Fibroblast of skin of left quadriceps (primary cell): ENCODE measurements at places on chromosomes 6 and 20.

DNA sequence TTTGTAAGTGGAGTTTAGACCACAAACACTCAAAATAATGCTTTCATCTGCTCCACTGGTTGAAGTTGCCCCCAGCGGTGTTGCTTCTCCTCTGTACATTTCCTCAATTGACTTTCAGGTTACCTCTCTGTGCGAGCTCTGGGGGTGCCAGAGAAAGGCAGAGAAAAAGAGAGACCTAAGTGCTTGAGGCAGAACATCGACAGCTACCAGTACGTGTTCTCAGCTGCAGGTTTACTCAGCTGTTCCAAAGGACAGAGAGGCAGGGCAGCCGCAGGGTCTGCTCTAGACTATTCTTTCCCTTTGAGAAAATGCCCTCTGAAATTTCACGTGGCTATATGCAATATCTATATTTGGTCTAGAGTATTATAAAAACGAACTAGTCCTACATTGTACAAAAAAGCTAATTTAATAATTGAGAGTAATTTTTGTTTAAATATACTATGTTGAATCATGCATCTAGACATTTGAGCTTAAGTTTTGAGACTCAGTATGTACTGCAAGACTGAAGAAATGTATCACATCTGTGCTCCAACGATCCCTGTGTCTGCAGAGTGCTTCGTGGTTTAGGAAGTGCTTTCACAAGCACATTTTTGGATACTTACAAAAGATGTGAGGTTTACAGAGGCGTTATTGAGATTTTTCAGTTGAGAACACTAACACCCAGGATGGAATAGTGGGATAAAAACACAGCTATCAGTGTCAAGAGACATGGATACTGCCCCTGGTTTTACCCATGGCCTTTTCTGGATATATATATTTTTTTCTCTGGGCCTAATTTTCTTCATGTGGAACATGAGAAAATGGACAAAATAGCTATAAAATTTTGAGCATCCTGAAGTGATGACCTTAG, 453.6 kb upstream of the FLRT3 start:
- DNase-seq = peak; percentile 73

DNA sequence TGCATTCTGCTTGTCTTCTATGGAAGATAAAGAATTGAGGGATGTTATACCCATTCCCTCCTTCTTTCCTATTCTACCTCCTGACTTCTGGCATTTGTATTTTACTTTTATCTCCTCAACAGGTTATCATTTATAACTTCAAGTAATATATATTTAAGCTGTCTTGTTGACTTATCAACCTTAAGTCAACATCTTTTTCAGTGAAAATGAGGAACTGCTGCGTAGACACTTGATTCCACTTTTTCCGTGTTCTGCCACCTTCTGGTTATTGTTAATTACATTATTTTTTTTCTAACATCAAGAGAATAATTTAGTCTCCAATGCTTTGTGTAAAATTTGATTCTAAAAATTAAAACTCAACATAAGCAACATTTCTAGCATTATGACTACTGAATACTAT, 107.5 kb downstream of the PRKN start:
- no peak for DNase-seq

GRCh38 chr6:134303891-134304290, 14.0 kb downstream of the SGK1 start:
- no peak for DNase-seq

- DNase-seq = no peak
Observed at GRCh38 chr6:161273274-161273751, 548 bp downstream of the AGPAT4 start.

DNA sequence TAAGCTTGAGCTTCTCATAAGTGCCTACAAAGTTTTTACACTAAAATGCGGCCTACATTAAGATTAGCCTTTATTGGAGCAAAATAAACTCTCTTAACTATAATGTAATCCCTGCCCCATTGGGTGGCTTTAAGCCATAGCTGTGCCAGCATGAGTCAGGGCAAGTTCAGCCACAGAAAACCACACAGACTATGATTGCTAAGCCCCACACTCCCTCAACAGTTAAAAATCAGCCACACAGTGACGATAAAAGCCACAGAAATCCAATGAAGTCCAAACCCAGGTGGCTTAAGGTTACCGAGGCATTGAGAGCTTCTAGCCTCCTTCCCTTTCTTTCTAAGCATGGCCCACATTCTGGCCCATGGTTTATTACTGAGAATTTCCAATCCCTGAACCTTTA, 61.6 kb downstream of the GRM1 start:
- DNase-seq = no peak

DNA sequence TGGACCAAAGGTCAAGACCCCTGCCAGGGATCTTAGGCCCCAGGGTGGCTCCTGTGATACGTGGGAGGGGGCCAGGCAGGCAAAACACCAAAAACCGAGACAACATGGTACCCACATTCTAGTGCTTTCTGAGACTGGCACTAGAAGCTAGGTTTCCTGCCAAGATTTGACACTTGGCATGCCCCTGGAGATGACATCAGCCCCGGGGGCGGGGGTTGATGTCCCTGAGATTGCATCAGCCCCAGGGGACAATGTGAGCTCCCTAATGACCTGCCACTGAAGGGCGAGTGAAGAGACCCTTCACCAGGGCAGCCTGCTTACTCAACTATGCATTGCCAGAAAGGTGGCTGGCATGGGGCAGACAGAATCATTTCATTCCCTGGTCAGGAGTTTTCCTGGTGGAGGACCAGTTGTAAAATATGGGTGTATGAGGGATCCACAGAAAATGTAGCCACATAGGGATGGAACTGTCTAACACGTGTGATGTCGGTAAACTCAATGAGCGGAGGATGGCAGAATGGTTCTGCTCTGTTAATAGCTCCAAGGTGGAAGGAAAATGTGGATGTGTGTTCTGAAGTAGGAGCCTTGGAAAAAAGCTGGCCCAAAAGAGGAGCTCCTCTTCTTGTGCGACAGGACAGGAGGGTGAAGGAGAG, 219.7 kb downstream of the UNC5CL start:
- no peak for DNase-seq

- no peak for DNase-seq
Observed at GRCh38 chr6:42618105-42618504, 54.3 kb downstream of the UBR2 start.

DNA sequence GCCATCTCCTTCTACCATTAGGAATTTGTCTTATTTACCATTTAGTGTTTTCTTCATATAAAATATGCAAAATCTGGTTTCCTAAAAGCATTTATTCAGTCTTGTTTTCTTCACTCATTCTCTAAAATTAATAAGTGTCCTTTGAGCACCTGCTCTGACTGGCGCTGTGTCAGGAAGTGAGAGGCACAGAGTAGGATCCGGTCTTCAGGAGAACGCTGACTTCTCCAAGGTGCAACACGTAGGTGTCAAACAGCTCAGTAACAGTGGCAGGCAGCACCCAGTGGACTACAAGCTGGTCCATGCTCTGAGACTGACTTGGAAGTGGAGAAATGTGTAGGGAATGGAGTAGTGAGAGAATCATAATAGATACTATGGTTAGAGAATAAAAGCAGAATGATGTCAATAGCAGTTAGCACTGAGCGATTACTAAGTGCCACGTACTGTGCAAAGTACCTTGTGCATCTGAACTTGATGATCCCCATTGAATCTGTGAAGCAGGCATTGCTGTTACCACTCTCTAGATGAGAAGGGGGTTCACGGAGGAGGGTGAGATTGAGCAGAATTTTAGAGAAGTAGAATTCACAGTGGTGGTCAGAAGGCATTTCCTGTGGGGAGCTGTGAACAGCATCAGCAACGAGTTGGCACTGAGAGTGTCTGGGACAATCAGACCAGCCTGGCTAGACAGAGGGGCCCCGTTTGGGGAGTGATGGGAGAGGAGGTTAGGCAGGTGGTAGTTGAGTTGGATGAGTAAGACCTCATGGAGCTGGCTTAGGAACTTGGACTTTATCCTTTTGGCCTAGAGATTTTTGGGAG, 569.8 kb downstream of the QKI start:
- DNase-seq = no peak

GRCh38 chr6:33075568-33076405, at the start of gene HLA-DPB1:
Gene HLA-DPB1, plus strand, starts transcription at chr6:33075990. Its CDS starts 52 bp downstream, at chr6:33076042.
- DNase-seq = no peak

DNA sequence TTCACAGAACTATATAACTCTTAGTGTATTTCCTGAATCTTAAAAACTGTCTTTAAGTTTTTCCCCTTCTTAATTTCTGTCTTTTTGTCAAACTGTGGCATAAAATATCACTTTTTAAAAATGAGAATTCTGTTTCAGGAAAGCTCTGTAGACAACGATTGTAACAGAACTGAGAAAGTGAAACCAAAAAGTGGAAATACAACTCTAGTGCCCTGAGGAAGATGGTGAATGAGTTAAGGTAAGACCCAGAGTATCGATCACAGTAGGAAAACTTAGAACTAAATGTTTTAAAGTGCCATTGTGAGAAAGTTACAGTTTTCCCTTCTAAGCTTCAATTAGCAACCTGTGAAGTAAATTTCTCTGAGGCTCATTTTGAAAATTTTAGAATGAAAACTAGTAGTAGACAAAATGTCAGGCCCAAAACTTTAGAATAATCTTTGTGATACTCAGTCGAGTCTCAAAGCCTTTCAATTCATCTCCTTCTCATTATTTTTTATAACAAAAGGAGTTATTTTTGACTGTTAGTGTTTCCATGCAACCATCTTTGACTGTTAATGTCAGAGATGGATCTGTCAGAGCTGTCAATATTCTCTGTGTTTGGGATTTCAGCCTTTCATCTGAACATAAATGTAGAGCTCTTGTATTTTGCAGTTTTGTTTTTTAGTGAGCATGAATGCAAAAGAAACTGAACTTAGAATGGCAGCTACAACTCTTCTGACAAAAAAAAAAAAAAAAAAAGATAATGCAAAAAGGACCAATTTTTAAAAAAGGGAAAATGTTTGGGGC, 19.0 kb upstream of the TRDN start:
- DNase-seq = no peak

DNA sequence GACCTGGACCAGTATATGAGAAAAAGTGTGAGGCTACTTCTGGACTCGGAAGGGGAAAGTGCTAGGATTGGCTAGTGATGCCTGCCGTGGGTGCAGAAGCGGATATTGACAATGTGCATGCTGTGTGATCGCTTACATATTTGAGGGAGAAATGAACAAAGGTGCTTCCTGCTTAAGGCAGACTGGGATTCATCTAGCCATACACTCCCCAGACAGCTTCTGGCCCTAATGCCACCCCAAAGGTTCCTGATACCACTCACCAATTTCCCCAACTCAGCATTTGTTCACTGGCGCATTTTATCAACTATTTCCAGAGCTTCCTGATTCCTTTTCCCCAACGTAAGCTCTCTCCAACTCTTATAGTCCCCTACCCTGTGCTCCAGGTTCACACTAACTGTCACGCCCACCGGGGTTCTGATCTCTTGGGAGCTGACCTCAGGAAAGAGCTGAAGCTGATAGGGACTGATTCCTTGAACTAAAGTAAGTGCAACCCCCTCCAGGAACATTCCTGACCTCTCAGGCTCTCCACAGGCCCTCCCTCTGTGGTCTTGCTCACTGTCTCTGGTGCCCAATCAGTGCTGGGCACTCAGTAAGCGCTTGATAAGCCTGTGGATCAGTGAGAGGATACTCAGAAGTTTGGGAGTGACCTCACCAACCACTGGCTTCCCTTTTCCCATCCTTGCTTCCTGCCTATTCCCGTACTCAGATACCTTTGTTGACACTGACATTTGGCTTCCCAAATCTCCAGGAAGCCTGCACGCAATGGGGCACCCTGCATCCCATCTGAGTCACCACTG, 73.3 kb downstream of the MRPL14 start:
- peak; percentile 80 for DNase-seq

DNA sequence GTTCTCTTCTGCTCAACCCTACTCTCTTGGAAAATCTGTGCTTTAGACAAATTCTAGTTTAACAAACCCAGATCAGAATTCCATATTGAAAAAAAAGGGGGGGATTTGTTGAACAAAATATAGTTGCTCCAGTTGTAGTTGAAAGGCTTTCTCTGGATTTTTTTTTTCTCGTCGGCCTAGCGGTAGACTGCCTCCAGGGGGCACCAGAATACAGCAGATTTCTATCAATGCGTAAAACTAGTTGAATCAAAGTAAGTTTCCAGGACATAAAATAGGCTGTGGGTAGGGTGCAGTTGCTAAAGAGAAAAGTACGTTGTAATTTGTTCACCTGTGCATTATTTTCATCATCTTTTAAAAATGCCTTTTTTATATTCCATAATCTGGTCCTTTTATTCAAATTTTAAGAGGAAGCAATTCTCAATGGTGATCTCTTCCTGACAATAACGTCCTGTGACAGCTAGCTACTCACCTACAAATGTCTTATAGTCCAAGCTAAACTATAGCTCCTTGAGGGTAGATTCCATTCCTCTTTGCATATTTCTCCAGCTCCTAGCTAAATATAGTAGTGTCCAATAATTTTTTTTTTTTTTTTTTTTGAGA, 105.4 kb downstream of the PERP start:
- peak; percentile 12 for DNase-seq

DNA sequence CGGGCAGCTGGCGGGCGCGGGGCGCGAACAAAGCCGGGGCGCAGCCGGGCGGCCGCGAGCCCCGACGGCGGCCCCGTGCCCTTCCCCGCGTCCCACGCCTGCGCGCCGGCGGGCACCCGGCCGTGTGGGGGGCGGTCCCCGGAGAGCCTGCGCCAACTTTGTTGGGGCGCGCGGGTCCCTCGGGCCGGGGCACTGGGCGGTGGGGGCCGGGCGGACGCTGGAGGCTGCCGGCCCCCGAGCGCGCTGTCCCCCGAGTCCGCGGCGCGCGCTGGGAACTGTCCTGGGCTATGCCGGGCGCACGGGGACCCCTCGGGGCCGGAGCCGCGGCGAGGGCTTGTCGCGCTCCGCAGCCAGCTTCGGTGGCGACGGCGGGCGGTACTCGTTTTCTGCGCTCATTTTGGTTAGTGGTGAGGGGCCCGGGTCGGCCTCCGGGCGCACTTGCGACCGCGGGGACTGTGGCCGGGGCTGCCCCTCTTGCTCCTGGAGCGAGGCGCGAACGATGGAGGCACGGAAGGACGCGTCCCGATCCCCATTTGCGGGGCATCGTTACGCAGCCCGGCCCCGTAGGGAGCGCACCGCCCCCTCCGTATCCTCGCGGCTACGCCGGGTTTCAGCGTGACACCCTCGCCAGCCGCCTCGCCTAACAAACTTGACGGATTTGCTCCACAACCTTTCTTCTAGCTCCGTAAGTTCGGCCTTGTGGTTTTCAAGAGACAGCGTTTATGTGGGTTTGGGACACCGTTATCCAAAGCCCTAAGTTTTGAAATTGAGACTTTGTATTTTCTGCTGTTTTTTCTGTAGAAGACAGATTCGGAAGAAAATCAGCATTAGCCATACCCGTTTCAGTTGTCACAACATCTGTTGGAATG, 622 bp downstream of the SS18L1 start:
- DNase-seq = no peak

GRCh38 chr6:90895299-90896074, 308.6 kb upstream of the MAP3K7 start:
- no peak for DNase-seq

- no peak for DNase-seq
Observed at GRCh38 chr6:46035242-46035641, 19.6 kb upstream of the CLIC5 start.

GRCh38 chr20:12969071-12969669, 39.6 kb upstream of the SPTLC3 start:
- DNase-seq = no peak
